IPS-NIHi11 (cell line): ENCODE measurements at places on chromosomes 2 and 18.
A peak's percentile ranks its signal among the peaks of the same experiment; 100 is the strongest.

DNA sequence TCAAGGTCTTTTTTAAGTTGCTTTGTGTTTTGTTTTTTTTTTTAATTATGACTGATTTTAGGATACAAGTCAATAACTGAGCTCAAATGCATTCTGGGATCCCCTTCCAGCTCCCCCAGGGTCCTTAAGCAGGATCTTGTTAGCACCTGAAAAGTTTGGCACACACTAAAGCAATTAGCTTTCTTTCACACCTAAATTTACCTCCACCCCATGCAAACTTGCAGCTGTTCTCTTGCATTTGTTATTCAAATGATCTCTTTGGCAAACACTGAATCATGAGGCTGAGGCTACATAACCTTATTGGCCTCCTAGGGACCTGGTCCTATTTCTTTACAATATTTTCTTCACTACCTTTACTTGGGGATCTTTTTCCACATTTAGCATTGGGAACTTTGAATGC is 2026.1 kb upstream of the CELF4 start:
- DNase-seq = peak; percentile 55

- no peak for DNase-seq
Observed at GRCh38 chr2:18496516-18496915, 63.9 kb downstream of the RDH14 start.

DNA sequence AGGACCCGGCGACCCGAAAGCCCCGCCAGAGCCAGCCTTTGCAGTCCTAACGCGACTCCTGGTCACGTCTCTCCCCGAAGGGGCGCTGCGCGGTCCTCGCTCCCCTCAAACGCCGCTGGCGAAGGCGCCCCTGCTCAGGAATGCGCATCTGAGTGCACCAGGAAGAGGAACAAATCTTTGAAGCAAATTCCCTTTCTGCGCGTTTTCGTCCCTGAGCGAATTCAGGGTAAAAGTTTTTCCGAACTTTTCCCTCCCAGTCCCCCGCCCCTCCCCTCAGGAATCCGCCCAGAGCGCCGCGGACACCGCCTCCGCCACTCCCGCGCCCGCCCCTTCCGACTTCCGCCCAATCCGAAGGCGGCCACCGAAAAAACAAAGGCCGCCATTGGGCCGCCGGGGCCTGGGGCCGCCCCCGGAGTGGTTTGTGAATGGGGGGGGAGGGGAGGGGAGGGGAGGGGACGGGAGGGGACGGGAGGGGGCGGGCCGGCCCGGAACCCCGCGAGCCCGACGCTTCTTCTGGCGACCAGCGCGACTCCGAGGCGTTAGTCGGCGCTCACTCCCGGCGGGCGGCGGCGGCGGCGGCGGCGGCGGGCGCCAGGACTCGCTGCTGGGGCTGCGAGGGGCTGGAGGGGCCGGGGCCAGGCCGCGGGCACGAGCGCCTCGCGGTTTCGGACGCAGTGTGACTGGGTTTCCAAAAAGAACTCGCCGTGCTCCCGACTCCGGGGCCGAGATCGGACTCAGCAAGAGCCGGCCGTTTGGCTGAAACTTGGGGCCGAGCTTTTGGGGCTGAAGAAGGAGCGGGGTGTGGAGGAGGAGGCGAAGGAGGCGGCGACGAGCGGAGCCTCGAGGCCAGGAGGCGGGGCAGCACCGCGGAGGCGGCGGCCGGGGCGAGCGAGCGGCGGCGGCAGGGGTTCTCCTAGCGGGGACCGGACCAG is at the start of gene FZD7:
TSS of gene FZD7 (plus strand) at position 539 of the 932 bp plus-strand sequence. CDS start 793 bp downstream, outside the sequence.
- peak; percentile 91 for DNase-seq

DNA sequence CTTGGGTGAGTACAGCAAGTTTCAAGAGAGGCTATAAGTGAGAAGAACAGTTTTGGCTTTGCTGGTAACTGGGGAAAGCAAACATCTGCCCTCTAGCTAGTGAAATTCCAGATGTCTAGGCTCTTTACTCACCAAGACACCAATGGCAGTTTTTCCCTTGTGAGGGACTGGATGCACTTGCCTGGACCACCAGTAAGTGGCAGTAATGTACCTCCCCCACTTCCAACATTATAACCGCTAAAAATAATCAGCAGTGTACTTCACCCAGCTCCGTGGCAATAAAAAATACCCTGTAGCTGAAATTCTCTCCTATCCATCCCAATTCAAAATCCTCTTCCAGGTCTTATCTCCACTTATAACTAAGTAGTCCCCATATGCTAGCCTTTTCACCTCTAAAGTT is 383.9 kb downstream of the ARHGAP15 start:
- peak; percentile 64 for DNase-seq
